GM10248 (cell line): ENCODE measurements at places on chromosomes 1 and 21.

GRCh38 chr1:6460301-6461050 lies 5.5 kb downstream of the TNFRSF25 start:
- DNase-seq: peak; percentile 72

- no peak for DNase-seq
Measured at GRCh38 chr1:16617114-16617631, 3.8 kb upstream of the NBPF1 start.

GRCh38 chr1:169031566-169032224 lies 74.8 kb upstream of the ATP1B1 start:
- DNase-seq: no peak

GRCh38 chr1:116690849-116691406 lies 23.4 kb upstream of the IGSF3 start:
- DNase-seq: no peak

GRCh38 chr1:185861630-185862029 lies 127.4 kb downstream of the HMCN1 start:
- no peak for DNase-seq

- no peak for DNase-seq
Measured at GRCh38 chr21:36163750-36164741, 7.4 kb downstream of the DOP1B start.

DNA sequence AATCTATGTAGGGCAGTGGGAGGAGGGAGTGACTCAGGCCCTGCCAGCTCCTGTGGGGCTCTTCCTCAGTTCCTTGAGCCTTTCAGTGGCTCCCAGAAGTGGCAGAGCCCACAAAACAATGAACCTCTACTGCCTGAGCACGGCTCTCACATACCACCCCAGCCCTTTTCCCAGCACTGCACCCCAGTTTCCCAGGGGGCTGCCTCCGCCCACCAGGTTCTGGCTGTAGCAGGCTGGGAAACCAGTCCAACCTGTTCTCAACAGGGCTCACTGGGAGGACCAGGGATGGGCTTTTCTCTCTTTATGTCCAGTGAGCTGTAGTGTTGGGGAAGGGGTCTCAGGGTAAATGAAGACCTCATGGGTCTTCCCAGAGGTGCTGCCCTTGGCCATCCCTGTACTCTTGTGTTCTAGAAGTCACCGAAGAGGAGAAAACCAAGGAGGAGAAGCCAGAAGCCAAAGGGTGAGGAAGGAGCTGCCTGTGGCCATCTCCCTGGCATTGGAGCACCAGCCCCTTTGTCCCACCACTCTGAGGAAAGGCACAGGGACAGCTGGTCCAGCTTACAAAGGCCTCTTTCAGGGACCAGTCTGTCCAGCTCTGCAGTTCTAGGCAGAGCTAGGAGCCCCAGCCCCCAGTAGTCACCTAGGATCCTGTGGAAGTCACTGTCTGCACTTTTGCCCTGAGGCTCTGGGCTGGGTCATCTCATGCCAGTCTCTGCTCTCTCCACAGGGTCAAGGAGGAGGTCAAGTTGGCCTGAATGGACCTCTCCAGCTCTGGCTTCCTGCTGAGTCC lies 3.5 kb downstream of the MARCKSL1 start:
- no peak for DNase-seq

DNA sequence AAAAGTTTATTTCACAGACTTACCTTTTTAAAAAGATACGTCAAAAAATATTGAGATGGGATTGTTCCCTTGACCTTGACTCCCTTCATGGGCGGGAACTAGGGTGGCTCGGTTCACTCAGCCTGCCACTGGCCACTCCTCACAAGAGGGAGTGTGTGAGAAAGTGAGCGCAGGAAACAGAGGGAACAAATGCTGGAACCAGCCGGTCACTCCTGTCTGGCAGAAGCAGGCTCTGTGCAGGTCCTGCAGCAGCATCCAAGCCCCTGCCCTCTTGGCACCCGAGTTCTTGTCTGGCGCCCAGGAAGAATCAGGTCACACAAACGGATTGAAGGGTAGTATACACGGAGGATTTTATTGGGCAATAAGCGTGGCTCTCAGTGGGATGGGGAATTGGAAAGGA lies 58.9 kb downstream of the ZNF648 start:
- no peak for DNase-seq

DNA sequence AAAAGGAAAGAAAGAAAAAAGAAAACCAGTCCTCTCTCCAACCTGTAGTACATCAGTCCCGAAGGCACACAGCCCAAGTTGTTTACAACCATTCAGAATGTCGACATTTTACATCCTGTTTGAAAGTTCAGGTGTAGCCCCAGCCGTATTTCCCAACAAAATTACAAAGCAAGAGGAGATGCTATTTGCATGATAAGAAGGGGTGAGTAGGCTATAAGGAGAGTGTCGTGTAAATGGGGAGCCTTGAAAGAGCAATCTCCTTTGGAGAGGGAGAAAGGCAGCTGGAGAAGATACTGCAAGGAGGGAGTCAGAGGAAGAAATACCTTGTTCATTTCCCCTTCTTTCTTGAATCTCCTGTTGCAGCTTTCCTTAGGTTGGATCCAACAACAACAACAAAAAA lies 35.5 kb upstream of the DENND1B start:
- no peak for DNase-seq

DNA sequence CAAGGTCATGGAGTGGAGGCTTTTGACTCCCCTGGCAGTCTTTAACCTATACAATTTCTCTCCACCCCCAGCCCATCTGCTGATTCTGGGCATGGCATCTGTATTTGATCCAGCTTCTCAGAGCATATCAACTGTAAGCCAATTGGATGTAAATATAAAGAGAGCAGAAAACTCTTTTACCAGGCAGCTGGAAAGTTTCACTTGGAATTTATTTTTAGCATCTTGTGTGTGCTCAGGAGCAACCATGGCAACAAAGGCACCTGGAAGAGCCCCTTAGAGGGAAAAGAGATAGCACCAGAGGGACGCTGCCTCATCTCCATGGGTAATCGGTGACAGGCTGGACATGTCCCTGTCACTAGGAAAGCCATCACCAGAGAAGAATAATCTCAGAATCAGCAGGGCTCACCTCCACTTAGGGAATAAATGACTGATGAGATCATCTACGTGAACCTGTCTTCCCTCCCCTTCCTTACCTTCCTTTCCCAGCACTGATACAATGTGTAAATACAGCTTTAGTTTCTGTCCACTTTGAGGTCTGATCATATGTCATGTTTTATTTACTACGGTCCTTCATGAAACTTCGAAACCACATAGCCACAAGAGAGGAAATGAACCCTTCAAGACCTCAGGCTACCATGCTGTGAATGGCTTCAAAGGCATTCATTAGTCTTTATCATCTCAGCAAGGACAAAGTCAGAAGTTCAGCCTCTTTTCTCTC lies 25.3 kb upstream of the SIPA1L2 start:
- DNase-seq: peak; percentile 30

DNA sequence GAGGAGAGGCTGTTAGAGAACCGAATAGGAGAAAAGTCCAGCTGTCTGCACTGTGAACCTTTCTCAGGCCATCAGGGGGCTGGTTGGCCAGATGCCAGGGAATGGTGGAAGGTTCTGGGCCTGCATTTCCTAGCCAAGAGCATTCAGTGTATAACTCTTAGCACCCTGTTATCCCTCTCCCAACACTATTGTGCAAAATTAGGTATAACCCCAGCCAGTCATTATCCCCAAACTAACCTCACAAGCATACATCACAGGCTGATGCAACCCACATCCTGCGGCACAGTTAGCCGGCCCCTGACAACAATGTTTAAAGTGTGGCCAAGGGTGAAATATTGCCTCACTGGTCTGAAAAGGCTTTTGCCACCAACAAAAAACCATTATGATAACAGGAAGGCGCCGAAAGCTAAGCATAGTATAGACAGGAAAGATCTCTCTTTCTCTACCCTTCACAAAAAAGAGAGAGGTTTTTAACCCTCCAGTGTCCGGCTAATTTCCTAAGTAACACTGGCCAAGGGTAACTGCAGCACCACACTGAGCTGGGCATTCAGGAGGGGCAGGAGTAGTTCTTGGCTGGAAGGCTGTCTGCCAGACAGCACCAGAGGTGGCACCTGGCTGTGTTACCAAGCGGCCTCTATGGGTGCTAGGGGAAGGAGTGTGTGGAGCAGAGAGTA lies 77.3 kb upstream of the BCAR3 start:
- DNase-seq: no peak

- DNase-seq: peak; percentile 28
Measured at GRCh38 chr1:34332996-34333395, 156.3 kb downstream of the C1orf94 start.

DNA sequence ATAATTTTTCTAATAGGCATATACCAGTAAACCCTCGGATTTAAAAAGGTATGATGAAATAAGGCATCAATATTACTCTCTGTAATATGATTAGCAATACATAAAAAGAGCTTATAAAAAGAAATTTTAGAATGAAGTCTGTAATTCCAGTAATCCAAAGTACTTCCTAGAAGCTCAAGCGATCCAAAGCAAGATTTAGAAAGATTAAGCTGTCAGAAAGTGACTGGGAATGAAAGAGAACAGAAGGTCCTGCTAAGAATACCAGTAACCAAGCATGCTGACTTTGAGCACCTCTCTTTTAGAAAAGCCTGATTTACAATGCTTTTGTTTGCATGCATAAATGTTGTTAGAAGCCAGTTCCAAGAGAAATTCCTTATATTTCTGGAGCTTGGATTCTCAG lies 125.1 kb downstream of the GIPC2 start:
- DNase-seq: no peak

DNA sequence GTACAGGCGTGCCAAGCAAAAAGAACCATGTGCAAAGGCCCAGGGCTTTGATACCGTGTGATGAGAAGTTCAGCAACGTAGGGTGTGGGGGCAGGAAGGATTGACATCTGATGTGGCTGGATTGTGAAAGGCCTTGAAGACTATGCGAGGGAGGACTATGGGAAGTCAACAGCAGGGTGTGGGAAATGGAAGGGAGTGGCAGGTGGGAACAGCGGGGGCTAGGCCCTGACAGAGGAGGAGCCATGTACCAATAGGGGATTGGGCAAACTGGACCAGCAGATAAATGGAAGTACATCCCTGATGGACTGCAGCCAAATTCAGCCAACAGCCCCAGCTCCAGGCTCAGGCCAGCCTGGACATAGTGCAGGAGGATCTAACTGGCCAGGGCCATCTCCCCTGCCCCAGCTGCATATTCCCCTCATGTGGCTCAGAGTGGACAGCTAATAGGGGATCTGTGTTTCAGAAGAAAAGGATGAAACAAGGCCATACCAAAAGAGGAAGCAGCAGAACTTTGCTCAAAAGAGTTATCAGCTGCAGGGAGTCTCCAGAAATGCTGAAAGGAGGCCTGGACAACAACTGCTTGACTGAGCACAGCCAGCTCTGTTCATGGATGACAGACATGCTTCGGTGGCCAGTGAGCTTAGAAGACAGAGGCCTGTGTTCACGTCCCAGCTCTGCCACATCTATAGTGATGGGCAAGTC lies 140.2 kb upstream of the SGIP1 start:
- DNase-seq: peak; percentile 23

- DNase-seq: peak; percentile 48
Measured at GRCh38 chr21:34889320-34889675, 159.8 kb downstream of the RUNX1 start.

- peak; percentile 23 for DNase-seq
Measured at GRCh38 chr1:67144696-67145095, 9.9 kb upstream of the C1orf141 start.

DNA sequence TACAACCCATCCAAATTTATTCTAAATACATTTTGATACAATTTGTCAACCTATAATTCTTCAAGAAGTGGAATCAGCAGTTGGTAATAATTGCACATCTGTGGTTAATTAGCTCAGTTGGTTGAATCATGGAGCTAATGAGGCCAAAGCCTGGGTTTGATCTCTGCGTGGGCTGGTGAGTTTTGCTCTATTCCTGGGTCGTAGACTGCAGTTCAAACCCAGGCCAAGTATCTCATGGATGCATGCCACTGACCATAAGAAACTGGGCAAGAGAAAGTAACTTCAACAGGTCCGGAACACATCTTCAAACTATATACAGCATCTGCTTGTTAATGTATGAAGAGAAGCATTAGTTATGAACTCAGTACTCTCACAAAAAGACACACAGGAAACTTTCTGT lies 779.7 kb downstream of the USP25 start:
- DNase-seq: no peak

DNA sequence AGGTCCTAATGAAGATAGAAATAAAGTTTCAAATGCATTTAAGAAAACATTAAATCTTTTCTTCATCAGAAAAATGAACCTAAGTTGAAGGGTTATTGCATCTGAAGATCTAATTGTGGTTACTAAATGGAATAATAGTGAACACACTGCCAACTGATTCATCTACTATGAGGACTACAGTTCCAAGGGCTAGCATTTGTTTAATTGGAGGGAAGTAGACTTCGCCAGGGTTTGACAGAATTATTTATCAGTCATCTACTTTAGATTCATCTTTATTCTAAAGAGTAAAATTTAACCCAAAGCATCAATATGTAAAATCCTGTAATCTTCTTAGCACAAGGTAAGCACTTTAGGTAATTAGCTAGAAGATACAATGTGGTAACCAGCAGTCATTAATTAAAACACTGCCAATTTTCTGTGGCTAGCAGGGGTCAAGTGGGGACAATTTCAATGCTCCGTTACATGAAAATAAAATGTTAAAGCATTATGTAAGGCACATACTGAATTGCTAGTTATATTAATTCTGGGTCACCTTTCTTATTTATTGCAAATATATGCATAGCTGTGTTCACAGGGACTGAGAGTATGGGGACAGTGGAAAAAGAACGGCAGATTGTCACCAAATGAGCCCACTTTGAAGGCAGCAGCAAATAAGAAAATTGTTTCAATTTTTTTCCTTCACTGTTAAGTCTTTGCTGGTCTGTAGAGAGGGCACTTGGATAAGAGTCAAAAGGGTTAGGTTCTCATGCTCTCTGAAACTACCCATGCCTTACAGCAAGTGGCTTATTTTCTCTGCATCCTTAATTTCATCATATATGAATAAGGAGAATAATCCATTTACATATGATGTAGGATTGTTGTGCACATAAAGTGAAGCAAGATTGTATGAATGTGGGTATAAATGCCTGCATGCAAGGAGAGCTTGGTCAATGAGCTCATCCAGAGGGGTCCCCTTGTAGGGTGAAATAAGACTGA lies 416.0 kb downstream of the PCP4 start:
- DNase-seq: no peak

DNA sequence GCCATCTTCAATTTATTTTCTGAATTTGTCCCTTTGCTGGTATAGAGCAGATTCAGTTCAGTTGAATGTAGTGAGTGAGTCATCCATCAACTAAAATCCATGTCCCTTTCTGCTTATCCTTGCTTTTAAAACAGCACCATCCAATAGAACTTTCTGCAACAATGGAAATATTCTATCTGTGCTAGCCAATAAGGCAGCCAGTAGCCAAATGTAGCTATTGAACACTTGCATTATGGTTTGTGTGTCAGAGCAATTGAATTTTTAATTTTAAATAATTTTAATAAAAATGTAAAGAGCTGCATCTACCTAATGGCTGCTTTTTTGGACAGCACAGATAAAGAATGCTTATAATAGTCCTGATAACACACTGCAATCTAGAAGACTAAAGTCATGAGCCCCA lies at the start of gene GJA9:
Gene GJA9, minus strand, starts transcription at position 101 of the 400 bp plus-strand sequence. CDS start 5,489 bp downstream, outside the sequence.
- no peak for DNase-seq

GRCh38 chr21:8991968-8992621 lies 1529.3 kb upstream of the TPTE start:
- no peak for DNase-seq
